Fibroblast of mammary gland (primary cell): ENCODE measurements at places on chromosomes 6 and 20.
A peak's percentile ranks its signal among the peaks of the same experiment; 100 is the strongest.

DNA sequence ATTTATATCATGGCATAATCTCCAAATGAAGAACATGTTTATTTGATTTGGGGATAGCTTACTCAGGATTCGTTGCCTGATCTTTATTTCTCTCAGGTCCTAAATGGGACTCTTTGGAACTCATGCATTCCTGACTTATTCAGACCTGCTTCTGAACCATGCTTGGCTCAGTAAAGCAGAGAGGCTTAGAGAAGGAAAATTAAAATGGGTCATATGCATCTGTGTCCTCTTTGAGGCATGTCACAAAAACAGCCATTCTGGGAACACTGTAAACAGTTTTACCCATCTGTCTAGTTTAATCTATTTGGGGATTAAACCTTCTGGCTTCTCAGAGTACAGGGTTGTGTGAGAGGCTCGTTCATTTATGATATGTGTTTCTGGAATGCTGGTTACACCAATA lies 1017.3 kb downstream of the KIF16B start:
- DNase-seq: no peak

- no peak for DNase-seq
Observed at GRCh38 chr20:8812817-8813216, 256.1 kb upstream of the PLCB4 start.

DNA sequence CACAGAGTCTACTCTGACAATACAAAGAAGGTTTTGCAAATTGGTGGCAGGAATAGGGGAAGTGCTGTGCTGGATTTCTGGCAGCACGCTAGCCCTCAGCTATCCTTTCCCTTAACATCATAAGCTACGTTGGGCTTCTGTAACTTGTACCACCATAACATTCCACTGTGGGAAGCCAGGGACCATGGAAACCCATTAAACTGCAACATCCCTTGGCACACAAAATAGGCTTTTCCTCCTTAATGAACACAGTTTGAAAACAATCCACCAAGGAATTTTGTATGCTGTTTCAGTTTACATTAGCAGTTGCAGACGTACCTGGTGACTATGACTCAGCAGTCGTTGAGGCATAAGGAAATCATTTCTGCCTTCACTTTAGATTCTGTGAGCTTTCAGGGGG lies 203.9 kb upstream of the RAB32 start:
- DNase-seq: peak; percentile 50

DNA sequence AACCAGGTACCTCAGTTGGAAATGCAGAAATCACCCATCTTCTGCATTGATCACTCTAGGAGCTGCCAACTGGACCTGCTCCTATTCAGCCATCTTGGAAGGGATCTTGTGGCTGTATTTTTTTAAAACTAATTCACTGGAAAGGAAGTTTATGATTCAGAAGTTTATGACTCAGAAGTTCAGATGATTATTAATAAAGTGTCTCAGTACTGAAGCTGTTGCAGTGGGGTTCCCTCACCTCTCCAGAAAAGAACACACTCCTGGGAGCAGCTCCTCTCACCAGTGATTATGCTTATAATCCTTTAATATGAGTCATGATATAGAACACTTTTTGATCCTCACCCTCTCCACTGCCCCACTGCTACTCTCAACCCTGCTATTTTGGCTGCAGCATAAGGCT lies 291.2 kb upstream of the HS3ST5 start:
- DNase-seq: peak; percentile 5
